Stimulated activated CD8-positive, alpha-beta memory T cell treated with anti-CD3 and anti-CD28 coated beads, Interleukin-4, amount 100 ng/mL, for 48 hours (primary cell): ENCODE measurements at places on chromosomes 7 and 10.

GRCh38 chr10:27537787-27538186, 33.7 kb downstream of the RAB18 start:
- DNase-seq: no peak

- no peak for DNase-seq
These were observed 535.6 kb downstream of the CNTNAP2 start for GRCh38 chr7:146652176-146652575.

- no peak for DNase-seq
These were observed 150.9 kb downstream of the RGS10 start for GRCh38 chr10:119391440-119392251.

GRCh38 chr7:143978585-143978984, 21.5 kb upstream of the OR6B1 start:
- DNase-seq: no peak

- DNase-seq: no peak
These were observed 21.8 kb upstream of the PTPRN2 start for GRCh38 chr7:158609313-158609974.

- no peak for DNase-seq
These were observed 30.9 kb upstream of the CALU start for GRCh38 chr7:128708235-128708634.

- DNase-seq: no peak
These were observed 11.6 kb downstream of the OGDHL start for GRCh38 chr10:49750546-49750945.

- DNase-seq: no peak
These were observed 81.5 kb downstream of the GALNT11 start for GRCh38 chr7:152106990-152107389.

- no peak for DNase-seq
These were observed 204.6 kb downstream of the IMMP2L start for GRCh38 chr7:111357691-111358090.

DNA sequence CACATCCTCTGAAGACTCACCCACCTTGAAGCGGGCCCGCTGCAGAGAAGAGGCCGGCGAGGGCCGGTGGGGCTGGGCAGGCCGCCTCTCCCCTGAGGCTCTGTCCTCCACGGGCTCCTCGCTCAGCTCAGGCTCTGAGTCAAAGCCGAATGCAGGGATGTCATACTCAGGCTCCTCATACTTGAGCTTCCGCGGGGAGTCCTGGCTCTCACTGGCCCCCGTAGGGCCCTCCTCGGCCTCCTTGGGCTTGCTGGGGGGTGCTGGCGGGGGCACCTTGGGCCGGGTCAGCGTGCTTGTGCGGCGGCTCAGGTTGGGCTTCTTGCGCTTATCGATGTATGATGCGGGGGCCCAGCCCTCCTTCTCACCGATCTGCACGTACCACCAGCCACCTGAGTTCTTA, 109.9 kb downstream of the NEURL1 start:
- DNase-seq: no peak

GRCh38 chr7:4136501-4137110, 545.5 kb upstream of the FOXK1 start:
- no peak for DNase-seq

DNA sequence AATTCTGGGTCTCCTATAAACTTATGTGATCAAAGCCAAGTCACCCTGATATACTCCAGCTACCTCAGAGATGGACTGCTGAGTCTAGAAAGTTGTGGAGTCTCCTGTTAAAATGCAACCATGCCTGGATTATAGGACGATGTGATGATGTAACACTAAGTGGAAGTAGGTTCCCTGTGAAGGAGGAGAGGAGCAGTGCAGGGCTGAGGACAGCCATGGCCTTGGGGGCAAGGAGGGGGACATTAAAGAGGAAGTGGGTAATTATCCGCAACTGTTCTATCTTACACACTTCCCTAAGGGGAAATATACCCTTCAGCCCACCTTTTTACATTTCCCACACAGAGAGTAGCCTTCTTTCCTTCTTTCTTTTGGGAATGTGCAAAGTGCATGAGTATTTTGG, 63.8 kb downstream of the MTPN start:
- no peak for DNase-seq

DNA sequence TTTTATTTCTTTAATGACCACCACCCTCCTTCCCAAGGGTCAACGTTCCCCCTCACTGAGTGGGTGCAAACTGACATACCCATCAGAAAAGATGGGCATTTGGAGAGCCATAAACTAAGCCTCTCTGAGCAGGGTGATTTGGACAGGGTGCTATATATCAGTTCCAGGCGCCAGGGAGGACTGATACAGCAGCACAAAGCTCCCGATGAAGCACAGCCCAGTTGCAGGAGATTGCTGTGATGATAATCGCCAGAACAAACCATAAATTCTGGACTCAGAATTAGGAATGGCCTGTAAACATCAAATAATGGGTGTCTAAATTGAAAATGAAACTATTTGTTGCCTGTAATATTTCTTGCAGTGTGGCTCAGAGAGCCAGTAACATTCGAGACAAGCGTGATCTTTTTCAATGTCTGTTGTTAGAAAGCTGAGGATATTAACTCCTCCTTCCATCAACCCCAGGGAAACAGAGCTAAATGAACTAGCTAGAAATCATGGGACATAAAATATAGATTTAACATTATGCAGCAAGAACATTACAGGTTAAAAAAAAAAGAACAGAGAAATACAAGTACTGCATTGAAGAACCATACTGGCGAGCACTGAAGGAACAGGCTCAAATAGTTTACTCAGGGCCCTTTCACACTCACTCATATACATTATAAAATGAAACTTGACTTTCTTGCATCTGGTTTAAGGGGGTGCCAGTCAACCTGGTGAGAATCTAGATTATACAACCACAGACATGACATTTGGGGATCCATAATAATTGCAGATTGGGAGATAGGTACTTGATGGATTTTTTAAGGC, 137.5 kb upstream of the LRRTM3 start:
- DNase-seq: no peak

DNA sequence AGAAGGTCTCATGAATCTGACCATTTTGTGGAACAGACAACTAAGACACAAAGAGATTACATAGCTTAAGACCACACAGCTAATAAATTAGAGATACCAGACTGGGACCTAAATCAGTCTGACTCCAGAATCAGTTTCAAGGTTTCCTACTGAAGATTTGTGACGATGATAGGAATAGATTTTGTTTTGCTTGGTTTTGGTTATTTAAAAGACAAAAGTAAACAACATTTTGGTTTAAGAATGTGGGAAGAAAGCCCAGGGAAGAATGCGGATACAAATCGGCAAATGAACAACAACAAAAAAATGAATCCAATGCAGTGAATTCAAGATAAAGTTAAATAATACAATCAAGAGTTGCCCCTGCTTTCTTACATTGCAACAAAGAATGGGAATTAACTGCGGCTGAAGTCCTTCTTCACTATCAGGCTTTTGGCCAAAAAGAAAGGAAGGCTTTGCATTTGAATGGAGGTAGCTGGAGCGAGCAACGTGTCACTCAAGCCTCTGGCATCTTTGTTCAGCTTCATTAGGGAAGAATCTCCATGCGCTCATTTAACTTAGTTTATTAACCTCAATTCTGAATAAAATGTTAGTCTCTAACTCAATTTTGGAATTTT, 210.8 kb downstream of the ADAM12 start:
- no peak for DNase-seq

- no peak for DNase-seq
These were observed 82.5 kb upstream of the LRGUK start for GRCh38 chr7:134044682-134045081.

DNA sequence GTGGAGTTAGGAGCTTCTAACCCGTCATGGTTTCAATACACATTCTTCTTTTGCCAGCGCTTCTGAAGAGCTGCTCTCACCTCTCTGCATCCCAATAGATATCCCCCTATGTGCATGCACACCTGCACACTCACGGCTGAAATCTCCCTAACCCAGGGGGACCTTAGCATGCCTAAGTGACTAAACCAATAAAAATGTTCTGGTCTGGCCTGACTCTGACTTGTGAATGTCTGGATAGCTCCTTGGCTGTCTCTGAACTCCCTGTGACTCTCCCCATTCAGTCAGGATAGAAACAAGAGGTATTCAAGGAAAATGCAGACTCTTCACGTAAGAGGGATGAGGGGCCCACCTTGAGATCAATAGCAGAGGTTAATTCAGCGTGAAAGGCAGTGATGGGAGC, 22.4 kb downstream of the PRSS2 start:
- DNase-seq: no peak

- no peak for DNase-seq
These were observed 2.5 kb upstream of the GDF2 start for GRCh38 chr10:47319784-47320183.

DNA sequence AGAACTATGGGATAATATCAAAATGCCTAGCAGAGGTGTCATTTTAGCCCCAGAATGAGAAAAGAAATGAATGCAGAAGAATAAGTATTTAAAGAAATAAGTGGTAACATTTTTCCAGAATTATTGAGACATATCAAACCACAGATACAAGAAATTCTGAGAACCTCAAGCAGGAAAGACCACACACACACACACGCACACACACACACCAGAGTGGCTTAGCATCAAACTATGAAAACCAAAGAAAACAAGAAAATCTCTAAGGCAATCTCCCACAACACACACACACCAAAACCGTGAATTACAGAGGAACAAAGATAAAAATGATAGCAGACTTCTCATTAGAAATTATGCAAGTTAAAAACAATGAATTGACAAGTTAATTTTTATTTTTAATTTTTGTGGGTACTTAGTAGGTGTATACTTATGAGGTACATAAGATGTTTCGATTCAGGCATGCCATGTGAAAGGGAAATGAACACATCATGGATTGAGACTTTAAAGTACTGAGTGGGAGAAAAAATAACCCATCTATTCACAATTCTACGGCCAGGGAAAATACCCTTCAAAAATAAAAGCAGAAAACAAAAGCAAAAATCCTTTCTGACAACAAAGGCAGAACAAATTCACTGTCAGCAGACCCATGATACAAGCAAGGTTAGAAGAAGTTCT, 14.6 kb downstream of the PPIF start:
- no peak for DNase-seq

GRCh38 chr7:51140199-51141164, 176.1 kb downstream of the COBL start:
- DNase-seq: no peak
